ENCODE measurements at places on chromosomes 5 and 9.
A peak's percentile ranks its signal among the peaks of the same experiment; 100 is the strongest.

DNA sequence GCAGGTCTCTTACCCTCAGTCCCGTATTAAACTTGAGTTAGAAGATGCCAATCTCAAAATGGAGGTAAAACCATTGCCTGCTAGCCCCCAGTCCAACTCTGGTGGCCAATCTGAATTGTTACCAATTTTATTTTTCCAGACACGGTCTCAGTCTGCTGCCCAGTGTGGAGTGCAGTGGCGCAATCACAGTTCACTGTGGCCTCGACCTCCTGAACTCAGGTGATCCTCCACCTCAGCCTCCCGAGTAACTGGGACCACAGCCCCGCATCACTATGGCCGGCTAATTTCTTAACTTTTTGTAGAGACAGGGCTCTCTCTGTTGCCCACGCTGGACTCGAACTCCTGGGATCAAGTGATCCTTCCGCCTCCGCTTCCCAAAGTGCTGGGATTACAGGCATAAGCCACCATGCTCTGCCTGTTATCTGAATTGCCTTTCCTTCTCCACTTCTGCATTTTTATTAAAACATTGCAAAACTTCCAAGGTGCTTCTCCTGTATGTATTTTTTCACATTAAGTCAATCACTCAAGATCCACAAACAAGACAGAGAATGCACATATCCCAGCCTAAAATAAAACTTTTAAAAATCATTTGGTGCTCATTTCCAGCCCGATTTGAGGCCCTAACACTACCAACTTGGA, 2.3 kb downstream of the FANCC start:
- no peak for DNase-seq

DNA sequence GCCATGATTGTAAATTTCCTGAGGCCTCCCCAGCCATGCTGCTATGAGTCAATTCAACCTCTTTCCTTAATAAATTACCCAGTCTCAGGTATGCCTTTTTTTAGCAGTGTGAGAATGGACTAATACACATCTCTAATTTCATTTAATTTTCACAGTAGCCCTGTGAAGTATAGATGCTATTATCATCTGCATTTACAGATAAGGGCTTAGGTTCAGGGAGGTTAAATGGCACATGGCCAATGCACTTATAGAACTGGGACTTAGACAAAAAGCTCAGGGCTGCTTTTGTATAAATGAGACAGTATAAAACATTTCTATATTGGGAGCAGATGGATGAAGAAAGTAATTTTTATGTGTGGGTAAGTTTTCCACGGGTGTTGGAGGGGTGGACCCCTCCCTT, 62.9 kb upstream of the PANK3 start:
- DNase-seq, result no peak

- DNase-seq, result no peak
Observed at GRCh38 chr5:13831351-13831750, 113.1 kb downstream of the DNAH5 start.

DNA sequence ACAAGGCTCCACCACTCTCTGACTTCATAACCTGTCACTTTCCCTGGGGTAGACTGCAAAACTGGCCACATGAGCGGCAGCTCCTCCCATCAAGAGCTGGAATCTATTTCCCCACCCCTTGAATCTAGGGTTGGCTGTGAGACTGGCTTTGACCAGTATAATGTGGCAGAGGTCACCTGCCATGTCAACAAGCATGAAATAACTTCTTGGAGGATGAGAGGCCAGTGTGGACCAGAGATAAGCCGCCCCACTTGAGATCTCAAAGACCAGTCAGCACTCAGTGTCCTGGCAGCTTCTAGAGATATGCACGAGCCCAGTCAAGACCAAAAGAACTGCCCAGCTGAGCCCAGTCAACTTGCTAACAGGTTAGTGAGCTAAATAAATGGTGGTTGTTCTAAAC, 59.0 kb downstream of the MARCHF11 start:
- no peak for DNase-seq

DNA sequence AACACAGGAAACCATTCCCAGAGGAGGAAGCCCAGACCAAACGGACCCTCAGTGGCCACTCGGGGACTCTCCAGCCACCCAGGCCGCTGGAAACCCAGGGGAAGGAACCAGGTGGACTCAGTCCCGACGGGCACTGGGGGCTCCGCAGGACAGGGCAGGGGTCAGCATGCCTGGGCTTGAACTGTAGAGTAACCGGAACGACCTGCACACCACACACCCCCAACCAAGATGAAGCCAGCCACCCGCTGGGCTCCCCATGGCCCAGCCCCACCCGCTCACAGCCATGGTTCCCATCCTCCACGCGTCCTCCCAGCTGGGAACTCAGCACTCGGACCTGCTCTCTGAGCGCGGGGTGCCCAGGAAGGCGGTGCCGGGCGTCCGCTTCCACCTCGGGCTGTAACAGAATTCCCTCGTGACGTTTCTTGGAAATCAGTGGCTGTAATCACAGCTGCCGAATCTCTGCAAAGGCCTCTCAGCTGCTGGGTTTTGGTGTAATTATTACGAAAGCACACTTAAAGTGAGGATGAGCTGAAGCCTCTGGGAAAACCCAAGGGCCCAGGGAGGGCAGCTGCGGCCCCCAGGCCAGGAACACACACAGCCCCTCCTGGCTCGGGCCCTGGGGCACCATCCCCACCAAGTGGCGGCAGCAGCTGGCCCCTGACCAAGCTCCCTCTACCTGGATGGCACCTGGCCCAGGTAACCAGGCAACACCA, 13.8 kb downstream of the NACC2 start:
- DNase-seq, result peak; percentile 20

DNA sequence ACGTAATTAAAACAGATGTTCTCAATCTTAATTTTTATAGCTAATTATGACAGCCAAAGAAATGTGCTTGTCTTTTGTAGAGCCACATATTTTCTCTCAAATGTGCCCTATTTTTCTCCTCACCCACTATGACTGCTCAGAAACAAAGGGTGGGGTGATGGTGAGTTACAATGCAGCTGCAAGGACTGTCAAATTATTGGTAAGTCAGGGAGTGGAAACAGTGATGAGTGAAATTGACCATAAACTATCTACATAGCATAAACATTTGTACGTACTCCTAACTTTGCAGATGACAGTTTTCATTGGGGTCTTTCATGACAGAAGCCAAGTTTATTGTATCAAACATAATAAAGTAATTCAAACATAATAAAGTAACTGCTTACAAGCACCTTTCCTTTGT, 215.9 kb downstream of the MCTP1 start:
- DNase-seq, result no peak

GRCh38 chr5:108334225-108334624, 47.7 kb downstream of the FBXL17 start:
- no peak for DNase-seq

DNA sequence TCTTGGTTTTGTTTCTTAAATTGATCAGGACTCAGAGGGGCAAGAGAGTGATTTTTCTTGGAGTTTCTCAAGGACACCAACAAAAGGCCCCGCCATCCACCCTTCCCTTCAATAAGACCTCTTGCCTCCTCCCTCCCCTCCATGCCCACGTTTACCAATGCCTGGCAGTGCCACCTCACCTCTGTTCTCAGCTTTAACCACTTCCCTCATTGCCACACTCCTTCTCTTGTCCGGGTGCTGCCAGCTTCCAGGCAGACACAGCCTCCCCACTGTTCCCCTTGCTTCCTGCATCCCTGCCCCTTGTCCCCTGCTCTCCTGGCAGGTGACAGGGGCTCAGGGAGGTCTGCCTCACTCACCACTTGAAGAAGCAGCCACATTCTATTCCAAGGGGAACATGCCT, 90.8 kb downstream of the LHX2 start:
- DNase-seq, result no peak

- DNase-seq, result peak; percentile 38
Observed at GRCh38 chr9:32550150-32550561, 2.0 kb upstream of the SMIM27 start.

DNA sequence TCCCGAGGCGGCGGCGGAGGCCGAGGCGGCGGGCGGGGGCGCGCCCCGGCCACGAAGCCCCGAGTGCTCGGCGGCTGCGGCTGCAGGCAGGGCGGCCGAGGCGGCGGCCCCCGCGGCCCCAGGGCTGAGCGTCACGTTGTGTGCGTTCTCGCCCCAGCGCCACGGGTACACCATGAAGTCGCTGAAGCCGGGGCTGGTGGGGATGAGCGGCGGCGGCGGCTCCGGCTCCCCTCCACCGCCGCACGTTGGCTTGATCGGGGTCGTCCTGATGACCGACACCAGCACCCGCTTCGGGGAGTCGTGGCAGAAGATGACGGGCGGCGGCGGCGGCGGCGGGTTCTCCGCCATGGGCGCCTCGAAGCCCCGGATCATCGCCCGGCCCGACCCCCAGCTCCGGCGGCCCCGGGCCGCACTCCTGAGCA, 498 bp downstream of the ZNF367 start:
- no peak for DNase-seq

DNA sequence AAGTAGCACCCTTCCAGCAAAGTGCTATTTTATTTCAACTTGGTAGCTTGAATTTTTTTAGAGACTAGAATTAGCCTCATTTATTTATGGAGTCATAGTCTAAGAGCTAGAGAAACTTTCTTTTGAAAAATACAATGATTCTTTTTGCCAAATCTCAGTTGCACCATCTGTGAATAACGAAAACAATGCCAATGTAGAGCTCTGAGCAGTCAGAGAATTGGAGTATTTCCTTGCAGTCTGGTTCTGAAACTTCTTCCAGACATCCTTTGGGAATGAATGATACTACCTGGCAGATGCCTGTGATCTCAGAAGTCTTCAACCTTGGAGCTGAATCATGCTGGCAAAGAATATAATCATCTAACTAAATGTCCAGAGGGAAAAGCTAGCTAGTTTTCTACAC, 511.5 kb upstream of the CYLC2 start:
- DNase-seq, result no peak

GRCh38 chr9:135209852-135210251, 122.4 kb downstream of the OLFM1 start:
- DNase-seq, result no peak

GRCh38 chr5:149267241-149267973, 4.3 kb upstream of the AFAP1L1 start:
- no peak for DNase-seq

DNA sequence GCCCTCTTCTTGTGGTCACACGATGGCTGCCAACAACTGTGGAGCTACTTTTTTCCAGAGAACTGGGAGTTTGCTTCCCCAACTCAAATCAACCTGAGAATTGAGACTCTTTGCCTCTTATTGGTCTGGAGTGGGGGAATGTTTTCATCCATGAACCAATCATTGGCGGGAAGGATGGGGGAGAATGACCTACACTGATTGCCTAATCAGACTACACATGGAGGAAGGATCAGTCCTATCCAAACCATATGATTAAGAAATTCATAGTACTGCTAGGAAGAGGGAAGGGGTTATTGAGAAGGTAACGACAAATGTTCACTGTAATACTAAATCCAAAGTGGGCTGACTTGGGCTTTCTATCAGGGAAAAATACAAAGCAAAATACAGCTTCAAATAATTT, 7.9 kb upstream of the KIF2A start:
- no peak for DNase-seq

GRCh38 chr5:104045987-104046386, 483.4 kb upstream of the NUDT12 start:
- no peak for DNase-seq

DNA sequence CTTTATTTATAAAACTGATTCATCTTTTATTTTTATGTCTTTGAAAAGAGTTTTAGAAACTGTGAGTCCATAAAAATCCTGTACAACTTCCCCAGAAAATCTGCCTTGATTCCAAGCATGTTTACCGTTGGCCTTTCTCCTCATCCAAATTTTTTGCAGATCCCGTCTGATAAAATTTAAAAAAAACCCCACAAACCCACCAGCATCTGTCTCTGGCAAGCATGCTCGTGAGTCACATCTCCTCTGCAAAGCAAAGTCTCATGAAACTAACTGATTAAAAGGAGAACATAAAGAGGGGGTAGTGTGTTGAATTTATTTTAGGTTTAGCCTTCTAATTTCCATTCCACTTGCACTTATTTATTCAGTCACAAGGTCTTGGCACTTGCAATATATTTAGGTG, 109.4 kb downstream of the MAT2B start:
- no peak for DNase-seq

- peak; percentile 66 for DNase-seq
Observed at GRCh38 chr5:126016256-126016655, 407.0 kb upstream of the GRAMD2B start.

DNA sequence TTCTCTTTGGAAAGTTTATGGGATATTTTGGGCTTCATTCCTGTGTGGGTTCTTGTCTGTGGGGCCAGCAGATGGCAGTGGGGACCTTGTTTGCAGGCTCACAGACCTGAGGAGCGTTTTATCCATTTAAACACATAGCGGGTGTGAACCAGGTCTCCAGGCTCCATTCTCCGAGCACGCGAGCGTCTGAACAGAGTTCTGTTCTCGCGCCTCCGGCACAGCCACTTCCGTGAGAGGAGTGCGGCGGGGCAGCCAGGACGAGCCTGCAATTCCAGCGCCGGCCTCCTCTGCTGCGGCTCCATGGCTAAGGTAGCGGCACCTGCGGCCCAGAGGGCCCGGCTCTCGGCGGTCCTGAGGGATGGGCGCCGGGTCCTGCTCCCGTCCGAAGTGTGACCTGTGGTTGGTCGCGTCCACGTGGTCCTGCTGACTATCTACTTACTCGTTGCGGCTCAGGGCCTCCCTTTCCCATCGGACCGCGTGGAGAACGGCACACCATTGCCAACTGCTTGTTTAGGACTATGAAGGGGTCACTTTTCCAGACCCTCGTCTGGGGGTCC, 7.3 kb downstream of the NRARP start:
- no peak for DNase-seq

DNA sequence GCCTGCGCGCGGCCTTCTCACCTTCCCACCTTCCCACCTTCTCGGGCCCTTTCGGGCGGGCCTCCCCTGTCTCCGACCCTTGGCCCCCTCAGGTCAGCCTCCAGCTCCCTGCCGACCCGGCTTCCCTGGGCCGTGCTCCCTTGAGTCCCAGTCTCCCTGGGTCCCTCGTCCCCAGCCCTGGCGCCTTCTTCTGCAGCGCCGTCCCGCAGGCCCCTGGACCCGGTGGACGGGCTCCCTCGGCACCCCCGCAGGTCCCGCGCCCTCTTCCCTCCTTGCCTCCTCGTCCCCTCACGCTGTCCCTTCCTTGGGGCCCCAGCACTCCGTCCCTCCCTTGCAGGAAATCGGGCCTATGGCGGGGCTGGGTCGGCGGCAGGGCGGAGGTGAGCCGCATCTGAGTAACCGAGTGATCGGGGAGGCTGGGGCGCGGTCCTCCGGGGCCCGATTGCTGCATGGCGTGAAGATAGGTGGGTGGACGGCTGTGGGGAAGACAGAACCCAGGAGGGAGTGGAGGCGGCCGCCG, 7.6 kb downstream of the ARPC5L start:
- no peak for DNase-seq

GRCh38 chr5:41277476-41278245, 64.3 kb upstream of the C6 start:
- no peak for DNase-seq

DNA sequence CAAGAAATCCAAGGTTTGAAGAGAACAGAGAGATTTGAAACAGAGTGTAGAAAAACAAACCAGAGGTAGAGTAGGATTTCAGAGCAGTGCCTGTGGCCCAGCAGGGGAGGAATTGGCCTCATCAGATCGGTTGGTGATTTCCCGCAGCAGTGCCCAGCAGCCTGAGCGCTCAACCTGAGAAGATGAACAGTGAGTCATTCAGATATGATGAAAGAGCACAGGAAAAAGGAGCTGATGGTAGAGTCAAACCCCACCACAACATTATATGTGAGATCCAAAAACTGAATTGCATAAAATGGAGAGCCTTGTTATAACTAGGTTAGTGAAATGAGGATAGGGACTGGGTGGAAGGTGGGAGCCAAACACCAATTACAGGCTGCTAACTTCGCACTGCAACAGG, 248.9 kb downstream of the PIK3R1 start:
- no peak for DNase-seq
